Hematopoietic multipotent progenitor cell (in vitro differentiated cells): ENCODE measurements at places on chromosomes 5 and 9.

DNA sequence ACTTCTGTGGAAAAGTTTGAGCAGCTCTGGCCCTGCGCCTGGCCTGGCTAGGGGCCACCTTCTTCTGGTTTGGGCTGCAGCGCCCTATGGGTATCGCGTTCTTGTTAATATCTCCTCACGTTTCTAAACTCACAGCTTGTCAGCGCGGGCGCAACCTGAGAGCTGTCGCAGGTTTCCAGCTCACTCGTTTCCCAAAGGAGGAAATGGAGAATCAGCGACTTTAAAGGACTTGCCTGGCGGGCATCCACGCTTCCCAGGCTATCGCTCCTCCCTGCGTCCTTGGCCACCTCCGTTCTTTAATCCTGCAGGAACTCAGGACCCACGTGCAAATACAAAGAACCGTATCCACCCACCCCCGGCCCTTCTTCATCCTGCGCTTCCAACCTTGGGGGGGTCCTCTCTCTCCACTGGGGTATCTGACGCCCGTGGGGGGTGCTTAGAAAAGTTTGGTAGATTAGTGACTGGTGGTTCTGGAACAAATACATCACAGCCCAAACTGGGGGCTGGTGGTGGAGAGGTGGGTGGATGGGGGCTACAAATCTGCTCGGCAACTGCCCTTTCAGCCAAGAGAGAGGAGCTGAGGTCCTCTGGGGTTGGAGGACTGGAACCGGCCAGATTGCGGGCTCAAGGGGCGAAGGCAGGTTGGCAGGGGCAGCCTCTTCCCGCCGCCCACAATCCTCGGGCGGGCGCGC lies 578 bp upstream of the PSAT1 start:
- DNase-seq, result no peak

DNA sequence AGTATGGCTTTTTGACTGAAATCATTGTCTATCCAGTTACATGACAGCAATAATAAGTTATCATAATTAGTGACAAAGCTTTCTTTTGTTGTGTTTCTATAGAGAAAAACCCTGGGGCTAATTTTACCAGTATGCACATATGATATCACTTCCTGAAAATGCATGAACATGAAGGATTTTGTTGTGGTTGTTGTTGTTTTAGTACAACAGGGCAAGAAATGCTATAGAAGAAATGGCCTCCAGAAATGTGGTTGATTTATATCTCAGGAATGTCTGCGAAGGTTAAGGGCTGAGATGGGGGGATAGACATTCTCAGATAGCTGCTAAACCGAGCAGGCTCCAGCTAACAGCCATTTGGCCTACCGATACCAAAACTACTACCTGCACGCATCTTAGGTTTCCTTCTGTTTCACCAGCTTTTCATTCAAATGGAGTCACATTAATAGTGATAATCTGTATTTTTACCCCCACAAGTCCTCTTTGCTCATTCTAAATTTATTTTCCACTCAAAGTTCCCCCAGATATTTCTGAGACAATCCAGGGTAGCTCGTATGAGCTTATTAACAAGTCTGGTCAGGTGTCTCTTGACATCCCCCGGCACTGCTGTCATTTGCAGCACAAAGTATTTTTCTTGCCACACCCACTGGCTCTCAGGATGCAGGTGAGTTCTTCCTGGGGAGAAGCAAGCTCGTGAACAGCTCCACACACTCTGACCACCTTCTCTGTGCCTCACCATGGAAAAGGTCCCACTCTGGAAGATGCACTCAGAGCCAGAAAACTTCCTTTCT lies 232.4 kb upstream of the GAS1 start:
- no peak for DNase-seq

DNA sequence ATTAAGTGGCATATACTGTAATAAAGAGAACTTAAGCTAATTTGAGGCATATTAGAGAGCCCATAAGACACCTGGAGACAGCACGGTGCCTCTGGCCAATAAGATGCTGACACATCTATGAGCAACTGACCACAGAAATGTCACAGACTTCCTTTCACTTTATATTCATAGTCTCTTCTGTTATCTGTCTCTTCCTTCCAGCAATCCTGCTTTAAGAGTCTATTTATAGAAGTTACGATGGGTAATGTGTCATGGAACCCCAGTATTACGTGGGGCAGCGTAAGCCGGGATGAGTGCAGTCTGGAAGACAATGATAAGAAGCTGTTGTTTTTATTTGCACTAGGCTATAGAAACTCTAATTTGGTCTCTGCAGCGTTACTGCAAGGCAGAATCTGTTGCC lies 136.8 kb downstream of the CFAP90 start:
- DNase-seq, result no peak

- DNase-seq, result peak; percentile 59
Measured at GRCh38 chr9:37329576-37329975, 92.9 kb upstream of the GRHPR start.

DNA sequence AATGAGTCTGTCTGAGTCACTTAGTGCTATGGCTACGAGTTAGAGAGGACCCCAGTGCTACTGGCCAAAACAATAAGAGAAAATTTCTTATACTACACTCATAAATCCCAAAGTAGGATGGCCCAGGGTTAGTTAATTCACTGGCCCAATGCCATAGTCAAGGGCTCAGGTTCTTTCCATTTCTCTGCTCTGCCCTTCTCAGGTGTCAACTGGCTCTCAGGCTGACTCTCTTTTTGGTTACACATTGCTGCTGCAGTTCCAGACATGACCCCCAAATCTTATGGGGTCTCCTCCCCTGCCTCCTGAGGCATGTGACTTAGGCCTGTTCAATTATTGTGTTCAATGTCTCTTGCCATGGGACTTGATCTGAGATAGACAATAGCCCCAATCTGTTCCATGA lies 70.4 kb downstream of the ARHGEF37 start:
- DNase-seq, result peak; percentile 66

DNA sequence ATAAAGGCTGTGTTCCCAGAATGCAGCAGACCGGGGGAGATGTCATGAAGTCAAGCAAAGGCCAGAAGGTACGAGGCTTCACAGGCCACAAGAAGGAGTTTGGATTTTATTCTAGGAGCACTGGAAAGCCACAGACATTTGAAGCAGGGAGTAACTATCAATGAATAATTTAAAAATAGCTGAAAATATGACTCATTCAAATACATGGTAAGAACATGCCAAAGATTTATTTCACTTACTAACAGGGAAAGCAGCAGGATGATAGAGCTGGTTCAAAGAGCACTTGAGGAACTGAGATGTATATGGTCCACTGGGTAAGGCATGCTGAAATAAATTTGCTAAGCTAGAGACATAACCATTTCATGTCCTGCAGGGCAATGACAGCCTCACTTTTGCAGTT lies 53.2 kb downstream of the MSX2 start:
- no peak for DNase-seq

GRCh38 chr5:115469904-115470516 lies 74.6 kb downstream of the FEM1C start:
- no peak for DNase-seq

DNA sequence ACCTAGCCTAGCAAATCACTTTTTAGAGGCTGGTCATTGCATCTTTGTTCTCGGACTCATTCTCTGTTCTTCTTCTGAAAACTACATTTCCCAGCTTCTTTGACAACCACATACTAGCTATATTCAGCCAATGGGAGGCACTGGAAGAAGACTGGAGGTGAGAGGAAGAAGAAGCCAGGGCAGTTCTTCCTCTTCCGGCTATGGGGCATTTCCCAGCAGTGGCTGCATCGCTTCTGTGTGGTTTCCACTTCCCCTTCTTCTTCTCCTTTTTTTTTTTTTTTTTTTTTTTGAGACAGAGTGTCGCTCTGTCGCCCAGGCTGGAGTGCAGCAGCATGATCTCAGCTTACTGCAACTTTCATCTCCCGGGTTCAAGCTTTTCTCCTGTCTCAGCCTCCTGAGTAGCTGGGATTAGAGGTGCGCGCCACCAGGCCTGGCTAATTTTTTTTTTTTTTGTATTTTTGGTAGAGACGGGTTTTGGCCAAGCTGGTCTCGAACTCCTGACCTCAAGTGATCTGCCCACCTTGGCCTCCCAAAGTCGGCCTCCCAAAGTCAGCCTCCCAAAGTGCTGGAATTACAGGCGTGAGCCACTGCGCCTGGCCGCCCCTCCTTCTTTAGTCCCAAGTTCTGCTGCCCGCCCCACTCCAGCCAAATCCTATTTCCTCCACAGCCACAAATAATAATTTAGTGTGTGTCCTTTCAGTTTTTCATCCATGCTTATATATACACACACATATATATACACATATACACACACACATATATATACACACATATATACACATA lies 6.9 kb upstream of the UBAP1 start:
- DNase-seq, result peak; percentile 29

DNA sequence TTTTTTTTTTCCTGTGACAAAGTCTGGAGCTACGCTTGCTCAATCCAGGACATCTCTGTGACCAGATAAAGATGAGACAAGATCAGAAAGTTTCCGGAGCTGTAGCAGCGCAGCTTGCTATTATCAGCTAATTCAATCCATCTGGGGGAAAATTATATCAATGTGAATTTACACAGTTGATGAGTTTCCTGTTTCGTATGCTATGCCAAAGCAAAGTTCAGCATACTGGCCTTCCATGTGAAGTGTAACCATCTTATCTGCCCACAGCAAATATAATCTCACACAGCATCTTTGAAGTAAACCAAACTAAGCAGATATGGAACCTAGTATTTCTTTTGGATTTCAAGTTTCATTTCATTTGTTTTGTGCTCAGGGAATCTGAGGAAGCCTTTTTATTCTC lies 1767.7 kb downstream of the EFNA5 start:
- DNase-seq, result no peak

GRCh38 chr9:16773617-16774016 lies 96.9 kb downstream of the BNC2 start:
- no peak for DNase-seq

- DNase-seq, result no peak
Measured at GRCh38 chr5:59917121-59917520, 23.6 kb upstream of the PDE4D start.

GRCh38 chr5:118353970-118354369 lies 634.4 kb downstream of the DTWD2 start:
- DNase-seq, result no peak

- DNase-seq, result no peak
Measured at GRCh38 chr5:165134155-165134554, 1628.7 kb downstream of the MAT2B start.

DNA sequence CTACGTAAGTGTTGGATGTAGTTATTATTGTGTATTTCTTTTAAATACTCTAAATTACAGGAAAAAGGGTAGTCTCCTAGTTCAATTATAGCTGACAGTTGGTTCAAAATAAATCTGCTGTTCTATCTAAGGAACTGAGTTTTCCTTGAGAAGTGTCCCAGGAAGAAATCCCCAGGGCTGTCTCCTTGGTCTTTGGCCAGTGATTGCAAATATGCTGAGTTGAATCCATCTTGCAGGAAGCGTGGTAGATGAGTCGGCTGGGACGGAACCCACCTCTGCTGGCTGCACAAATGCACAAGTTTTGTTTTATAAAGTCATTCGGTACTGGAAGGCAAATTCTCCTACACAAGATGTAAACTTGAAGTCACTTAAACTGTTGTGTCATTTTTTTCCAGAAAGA lies 30.2 kb upstream of the HOMER1 start:
- no peak for DNase-seq

- no peak for DNase-seq
Measured at GRCh38 chr5:39331861-39332381, 32.4 kb downstream of the C9 start.

- DNase-seq, result no peak
Measured at GRCh38 chr5:137751869-137752491, 2.2 kb downstream of the HNRNPA0 start.
